ENCODE measurements at places on chromosomes 1 and 21. TPM values are rescaled to one million over a fixed set of nuclear protein-coding genes. Genes with fewer than 3 reads are reported as not detected.

Gene OR2T8
- not detected for total RNA-seq

- no peaks in the 10 kb centered on the region for H3K27me3 ChIP-seq
- no peak for DNase-seq
- H3K4me1 ChIP-seq = peaks cover 18% of the 10 kb centered on the region
Observed at GRCh38 chr1:167431909-167432650, 86.2 kb downstream of the CD247 start.

- H3K27ac ChIP-seq = no peak overlapping the region
- H3K4me3 ChIP-seq = no peak overlapping the region
- no peak for DNase-seq
- H3K36me3 ChIP-seq = no peaks in the 10 kb centered on the region
- peaks cover 3% of the 10 kb centered on the region for H3K4me1 ChIP-seq
Observed at GRCh38 chr1:52907068-52907811, 14.3 kb downstream of the ECHDC2 start.

GRCh38 chr1:40241362-40241761 lies 6.4 kb upstream of the TMCO2 start:
- no peak for DNase-seq
- H3K4me3 ChIP-seq = no peak overlapping the region
- no peak overlapping the region for H3K27ac ChIP-seq
- no peaks in the 10 kb centered on the region for H3K27me3 ChIP-seq

Gene BSND
- not detected for total RNA-seq

DNA sequence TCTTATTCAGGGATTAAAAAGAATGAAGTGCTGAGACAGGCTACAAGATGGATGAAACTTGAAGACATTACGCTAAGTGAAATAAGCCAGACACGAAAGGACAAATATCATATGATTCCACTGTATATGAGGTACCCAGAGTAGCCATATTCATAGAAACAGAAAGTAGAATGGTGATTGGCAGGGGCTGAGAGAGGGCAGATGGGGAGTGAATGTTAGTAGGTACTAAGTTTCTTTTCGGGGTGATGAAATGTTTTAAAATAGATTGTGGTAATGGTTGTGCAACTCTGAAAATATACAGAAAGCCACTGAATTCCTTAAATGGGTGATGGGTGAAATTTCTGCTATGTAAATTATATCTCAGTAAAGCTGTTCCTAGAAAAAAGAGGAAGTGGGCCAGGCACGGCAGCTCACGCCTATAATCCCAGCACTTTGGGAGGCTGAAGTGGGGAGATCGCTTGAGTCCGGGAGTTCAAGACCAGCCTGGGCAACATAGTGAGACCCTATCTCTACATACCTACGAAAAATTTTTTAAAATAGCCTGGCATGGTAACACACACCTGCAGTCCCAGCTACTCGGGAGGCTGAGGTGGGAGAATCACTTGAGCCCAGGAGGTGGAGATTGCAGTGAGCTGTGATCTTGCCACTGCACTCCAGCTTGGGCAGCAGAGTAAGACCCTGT lies 15.9 kb downstream of the SLC27A3 start:
- H3K27me3 ChIP-seq = peaks cover 2% of the 10 kb centered on the region
- H3K36me3 ChIP-seq = no peaks in the 10 kb centered on the region
- DNase-seq = no peak
- H3K4me3 ChIP-seq = peak overlapping the region; percentile 14
- peaks cover 45% of the 10 kb centered on the region for H3K4me1 ChIP-seq

Gene AMPD1
- total RNA-seq = not detected

DNA sequence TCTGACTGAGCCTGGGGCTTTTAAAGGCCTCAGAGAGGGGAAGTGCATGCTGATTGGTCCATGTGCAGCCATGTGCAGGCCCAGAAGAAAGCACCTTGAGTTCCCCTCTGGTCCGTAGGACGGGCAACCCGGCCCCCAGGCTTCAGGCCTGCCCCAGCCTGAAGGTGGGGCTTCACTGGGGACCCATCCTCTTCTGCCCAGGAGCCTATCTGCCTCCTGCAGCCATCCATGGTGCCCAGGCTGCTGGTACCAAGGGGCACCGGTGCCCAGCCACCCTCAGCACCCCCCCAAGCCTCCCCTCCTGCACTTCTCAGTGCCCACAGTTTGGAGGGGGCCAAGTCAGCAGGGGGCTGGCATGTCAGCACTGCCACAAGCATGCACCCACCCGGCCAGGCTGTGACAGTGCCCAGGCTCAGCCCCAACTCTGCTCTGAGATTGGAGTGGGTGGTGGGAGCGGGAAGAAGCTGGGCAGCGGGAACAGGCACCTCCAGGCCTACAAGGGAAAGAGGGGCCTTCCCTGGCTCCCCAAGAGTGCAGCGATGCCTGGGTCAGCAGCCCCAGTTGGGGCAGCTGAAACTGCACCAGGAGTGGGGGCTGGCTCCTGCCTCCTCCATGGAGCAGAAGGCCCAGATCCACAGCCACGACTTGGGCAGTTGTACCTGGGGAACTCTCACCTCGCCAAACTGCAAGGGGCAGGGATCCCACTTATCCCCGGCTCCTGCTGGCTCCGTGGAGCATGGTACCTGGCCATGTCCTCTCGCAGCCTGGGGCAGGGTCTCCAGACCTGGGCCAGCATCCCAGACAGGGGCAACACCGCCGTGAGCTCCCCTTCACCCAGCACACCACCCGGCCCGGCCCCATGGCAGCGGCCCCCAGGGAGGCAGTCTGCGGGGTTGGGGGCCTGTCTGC lies 11.7 kb downstream of the COL6A2 start:
- peaks cover 10% of the 10 kb centered on the region for H3K36me3 ChIP-seq
- H3K4me3 ChIP-seq = no peak overlapping the region
- no peaks in the 10 kb centered on the region for H3K27me3 ChIP-seq
- no peak for DNase-seq
- no peak overlapping the region for H3K27ac ChIP-seq
- H3K4me1 ChIP-seq = no peaks in the 10 kb centered on the region

Gene SDHB
- total RNA-seq = 58.6 TPM

Gene HUNK
- 29.1 TPM for total RNA-seq

GRCh38 chr1:210288116-210288515 lies 40.6 kb upstream of the HHAT start:
- H3K4me1 ChIP-seq = peaks cover 10% of the 10 kb centered on the region
- peaks cover 28% of the 10 kb centered on the region for H3K27me3 ChIP-seq
- no peak overlapping the region for H3K4me3 ChIP-seq
- no peak overlapping the region for H3K27ac ChIP-seq
- no peaks in the 10 kb centered on the region for H3K36me3 ChIP-seq

DNA sequence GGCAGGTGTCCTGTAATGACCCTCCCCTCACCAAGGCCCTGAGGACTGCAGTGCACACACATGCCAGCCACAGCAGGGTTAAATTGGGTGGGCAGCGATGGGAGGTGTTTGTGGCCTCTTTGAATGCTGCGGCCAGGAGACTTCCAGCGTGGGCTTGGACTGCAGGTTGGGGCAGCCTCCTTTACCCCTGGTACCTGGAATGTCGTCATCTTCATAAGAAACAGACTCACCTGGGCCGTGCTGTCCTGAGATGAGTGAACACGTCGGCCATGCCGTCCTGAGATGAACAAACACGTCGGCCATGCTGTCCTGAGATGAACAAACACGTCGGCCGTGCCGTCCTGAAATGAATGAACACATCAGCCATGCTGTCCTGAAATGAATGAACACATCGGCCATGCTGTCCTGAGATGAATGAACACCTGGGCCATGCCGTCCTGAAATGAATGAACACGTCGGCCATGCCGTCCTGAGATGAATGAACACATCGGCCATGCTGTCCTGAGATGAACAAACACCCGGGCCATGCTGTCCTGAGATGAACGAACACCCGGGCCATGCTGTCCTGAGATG lies 50.1 kb upstream of the COL6A1 start:
- no peaks in the 10 kb centered on the region for H3K27me3 ChIP-seq
- H3K27ac ChIP-seq = no peak overlapping the region
- H3K4me3 ChIP-seq = no peak overlapping the region
- DNase-seq = no peak

DNA sequence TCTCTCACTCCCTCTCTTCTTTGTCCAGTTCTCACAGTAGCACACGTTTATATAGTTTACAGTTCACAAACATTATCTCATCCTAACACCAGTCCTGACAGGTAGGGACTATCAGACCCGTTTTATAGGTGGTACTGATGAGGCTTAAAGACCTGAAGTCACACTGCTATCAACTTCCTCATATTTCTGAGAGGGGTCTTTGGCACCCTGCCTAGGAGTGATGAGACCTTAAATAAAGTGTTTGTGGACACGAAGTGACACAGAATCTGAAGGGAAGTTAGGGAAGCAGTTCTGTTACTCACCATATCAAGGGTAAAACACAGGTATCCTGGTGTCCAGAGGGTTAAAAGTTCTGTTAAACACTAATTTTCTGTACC lies 590 bp upstream of the TACSTD2 start:
- no peaks in the 10 kb centered on the region for H3K36me3 ChIP-seq
- no peak overlapping the region for H3K27ac ChIP-seq
- peaks cover 52% of the 10 kb centered on the region for H3K27me3 ChIP-seq
- peak overlapping the region; percentile 48 for H3K4me3 ChIP-seq
- peaks cover 22% of the 10 kb centered on the region for H3K4me1 ChIP-seq

GRCh38 chr1:239574112-239574511 lies 187.7 kb downstream of the CHRM3 start:
- H3K4me1 ChIP-seq = no peaks in the 10 kb centered on the region
- no peak for DNase-seq
- no peak overlapping the region for H3K4me3 ChIP-seq
- H3K27me3 ChIP-seq = no peaks in the 10 kb centered on the region

DNA sequence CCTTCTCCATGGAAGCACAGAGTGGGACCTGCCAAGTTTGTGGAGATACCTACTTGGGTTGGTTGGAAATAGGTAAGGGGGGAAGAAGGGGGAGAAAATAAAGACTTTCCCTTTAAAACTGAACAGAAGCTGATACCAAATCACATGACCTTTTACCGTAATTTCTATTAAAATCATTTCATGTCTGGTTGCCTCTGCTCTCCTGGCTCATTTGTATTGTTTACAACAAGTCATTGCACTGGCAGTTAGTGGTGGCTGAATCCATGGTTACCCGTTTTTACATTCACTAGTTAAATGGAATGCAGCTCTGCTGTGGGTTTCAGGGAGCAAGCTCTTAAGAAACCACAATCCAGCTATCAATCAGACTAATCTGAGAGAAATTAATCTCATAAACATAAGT lies 353.7 kb upstream of the ESRRG start:
- no peaks in the 10 kb centered on the region for H3K36me3 ChIP-seq
- H3K4me3 ChIP-seq = no peak overlapping the region
- DNase-seq = no peak

Data from neural crest cell (in vitro differentiated cells).